ENCODE measurements at places on chromosomes 12 and 14.
A peak's percentile ranks its signal among the peaks of the same experiment; 100 is the strongest.

GRCh38 chr14:35878272-35879150 is 52.4 kb downstream of the BRMS1L start:
- DNase-seq, result peak; percentile 52

GRCh38 chr12:26379777-26380467 is 184.5 kb downstream of the SSPN start:
- no peak for DNase-seq

- DNase-seq, result no peak
These were observed 18.7 kb upstream of the EPYC start for GRCh38 chr12:91023326-91024004.

DNA sequence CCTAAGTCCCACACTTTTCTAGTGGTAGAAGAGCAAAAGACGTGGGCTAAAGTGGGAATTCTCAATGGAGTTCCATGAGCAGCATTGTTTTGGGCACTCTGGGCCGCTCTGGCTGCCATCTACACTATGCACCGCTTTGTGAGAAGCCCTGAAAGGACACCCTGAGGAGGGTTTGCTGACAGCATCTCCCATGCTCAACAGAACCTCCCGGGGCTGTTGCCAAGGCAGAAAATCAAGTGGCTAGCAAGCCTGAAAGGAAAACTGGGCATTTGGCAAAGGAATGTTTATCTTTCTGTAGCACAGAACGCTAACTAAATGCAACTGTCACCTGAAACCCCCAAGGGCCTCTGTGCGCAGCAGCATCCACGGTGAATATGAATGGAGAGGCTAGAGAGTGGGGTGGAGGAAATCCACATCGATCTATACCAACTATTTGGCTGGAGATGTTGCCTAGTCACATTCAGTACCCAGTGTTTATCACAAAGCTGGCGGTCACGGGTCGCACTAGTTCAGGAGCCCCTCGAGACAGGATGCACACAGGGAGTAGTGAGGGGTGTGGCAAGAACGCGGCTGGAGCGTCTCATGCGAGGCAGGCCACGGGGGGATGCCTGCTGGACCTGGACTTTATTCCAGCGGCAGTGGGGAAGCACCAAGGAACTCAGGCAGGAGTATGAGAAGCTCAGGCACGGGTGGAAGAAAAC is 14.2 kb downstream of the APPL2 start:
- no peak for DNase-seq

DNA sequence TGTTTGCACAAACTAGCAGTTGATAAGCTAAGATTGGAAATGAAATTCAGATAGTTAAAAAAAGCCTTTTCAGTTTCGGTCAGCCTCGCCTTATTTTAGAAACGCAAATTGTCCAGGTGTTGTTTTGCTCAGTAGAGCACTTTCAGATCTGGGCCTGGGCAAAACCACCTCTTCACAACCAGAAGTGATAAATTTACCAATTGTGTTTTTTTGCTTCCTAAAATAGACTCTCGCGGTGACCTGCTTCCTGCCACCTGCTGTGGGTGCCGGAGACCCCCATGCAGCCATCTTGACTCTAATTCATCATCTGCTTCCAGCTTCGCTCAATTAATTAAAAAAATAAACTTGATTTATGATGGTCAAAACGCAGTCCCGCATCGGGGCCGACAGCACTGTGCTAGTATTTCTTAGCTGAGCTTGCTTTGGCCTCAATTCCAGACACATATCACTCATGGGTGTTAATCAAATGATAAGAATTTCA is 335.6 kb downstream of the TMEM121 start:
- no peak for DNase-seq

- DNase-seq, result no peak
These were observed 5.4 kb upstream of the KRT2 start for GRCh38 chr12:52657250-52657902.

DNA sequence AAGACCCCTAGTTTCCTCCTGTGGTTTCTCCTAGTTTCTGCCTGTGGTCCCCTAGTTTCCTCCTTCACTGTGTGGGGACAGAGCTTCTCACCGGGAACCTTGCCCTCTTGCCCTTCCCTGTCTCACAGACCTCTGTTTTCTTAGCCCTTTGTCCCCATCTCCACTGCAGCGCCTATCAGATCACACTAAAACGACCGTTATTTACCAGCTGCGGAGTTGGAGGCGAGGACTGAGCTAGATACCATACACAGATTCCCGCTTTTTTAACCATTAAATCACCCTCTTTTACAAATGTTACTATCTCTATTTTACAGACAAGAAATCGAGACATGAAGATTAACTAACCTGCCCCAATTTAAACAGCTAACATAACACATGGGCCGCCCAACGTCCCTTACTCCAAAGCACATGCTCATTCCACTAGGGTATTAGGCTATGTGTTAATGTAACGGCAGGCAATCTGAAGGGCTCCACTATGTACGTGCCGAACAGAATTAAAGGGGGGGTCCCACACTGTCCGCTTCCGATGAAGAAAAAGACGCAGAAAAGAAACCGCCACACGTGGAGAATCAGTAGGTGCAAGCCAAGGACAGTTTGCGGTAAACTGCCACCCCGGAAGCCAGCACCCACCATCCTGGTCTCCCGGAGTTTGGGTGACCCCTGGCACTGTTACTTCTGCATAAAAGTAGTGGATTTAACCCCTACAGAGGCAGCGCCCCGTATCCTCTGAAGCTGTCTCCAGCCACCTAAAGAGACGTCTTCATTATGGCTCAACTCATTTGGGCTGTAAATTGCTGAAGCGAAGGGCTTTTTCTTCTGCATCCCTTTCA is 1.9 kb upstream of the FKBP4 start:
- no peak for DNase-seq

GRCh38 chr14:77738559-77739250 is 22.3 kb downstream of the SNW1 start:
- no peak for DNase-seq

DNA sequence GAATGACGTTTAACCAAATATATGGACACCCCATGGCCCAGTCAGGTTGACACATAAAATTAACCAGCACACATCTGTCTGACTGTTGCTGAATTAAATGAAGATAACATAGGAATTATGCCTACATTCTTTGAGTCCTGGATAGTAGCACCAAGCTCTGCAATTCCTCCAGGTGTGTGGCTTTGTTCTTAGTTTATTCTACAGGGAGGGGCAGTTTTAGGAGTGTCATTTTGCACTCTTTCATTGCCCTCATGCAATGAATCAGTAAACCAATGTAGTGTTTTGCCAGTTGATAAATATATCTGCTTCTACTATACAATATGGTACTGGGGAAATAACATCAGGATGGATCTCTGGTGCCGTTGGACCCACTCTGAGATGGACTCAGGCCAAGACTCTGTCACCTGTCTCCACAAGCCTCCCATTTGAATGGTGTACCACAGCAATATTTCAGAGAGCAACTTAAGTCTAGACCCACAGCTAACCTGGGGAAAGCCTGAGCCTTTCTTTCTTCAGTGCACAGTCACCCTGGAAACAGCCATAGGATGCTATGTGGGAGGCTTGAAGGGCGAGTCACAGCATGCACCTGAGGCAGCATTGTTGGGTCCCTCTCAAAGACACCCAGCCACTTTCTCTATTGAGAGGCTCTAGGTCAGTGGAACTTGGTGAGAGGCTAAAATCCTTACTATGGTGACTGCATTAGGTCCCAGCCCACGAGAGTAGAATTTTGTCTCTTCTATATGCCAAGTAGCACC is 73.2 kb downstream of the ANO4 start:
- no peak for DNase-seq

- DNase-seq, result no peak
These were observed 5.1 kb downstream of the EFS start for GRCh38 chr14:23359722-23360447.

- no peak for DNase-seq
These were observed 19.9 kb upstream of the KRT83 start for GRCh38 chr12:52341066-52341580.

DNA sequence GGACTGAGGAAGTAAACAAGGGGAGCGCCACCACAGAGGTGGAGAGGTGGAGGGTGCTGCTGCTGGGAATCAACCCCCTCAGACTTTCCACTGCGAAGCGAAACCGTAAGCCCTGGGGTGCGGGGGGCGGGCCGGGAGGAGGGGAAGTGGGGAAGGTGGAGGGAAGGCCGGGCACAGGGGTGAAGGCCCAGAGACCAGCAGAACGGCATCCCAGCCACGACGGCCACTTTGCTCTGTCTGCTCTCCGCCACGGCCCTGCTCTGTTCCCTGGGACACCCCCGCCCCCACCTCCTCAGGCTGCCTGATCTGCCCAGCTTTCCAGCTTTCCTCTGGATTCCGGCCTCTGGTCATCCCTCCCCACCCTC is at the start of gene LAG3:
TSS of gene LAG3 (plus strand) at position 190 of the 365 bp plus-strand sequence. CDS start 333 bp downstream, outside the sequence.
- no peak for DNase-seq

- DNase-seq, result no peak
These were observed 26.9 kb downstream of the GOLGA3 start for GRCh38 chr12:132801741-132802140.

- DNase-seq, result no peak
These were observed 1.9 kb downstream of the ADSS1 start for GRCh38 chr14:104725772-104726548.

DNA sequence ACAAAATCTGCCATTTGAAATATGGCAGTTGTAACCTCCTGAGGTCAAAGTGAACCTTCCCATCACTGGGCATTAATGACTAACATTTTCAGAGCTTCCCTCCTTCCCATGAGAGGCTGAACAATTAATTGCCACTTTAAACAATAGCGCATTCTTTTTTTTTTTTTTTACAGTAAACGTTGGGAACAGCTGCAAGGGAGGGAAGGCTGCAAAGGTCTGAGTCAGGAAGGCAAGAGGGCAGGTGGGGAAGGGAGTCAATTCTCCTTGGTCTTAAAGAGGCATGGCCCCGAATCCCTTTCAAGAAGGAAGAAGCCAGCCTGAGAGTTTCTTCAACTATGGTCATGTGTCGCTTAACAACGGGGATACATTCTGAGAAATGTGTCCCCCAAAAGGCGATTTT is 41.0 kb upstream of the PLEKHG3 start:
- DNase-seq, result no peak

DNA sequence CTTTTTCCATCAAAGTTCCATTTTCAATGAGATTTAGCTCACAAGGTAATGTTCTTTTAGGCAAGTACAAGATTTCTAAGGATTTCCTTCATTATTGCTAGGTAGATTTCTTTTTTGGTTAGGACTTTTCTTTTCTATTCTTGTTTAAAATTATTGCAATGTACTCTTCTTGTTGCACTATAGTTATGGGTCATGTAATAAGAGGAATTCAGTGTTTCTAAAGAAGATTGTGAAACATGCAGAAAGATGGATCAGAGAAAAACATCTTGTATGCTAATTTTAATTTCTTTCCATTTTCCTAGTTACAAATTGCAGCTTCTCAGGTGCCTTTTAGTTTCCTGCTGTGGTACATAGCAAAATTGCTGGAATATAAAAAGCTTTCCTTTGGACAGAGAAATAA is 56.1 kb downstream of the BTG1 start:
- no peak for DNase-seq

DNA sequence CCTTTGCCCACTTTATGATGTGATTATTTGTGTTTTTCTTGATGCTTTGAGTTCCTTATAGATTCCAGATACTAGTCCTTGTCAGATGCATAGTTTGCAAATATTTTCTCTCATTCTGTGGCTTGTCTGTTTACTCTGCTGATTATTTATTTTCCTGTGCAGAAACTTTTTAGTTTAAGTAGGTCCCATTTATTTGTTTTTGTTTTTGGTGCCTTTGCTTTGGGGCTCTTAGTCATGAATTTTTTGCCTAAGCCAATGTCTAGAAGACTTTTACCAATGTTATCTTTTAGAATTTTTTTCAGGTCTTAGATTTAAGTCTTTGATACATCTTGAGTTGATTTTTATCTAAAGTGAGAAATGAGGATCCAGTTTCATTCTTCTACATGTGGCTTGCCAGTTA is 667.3 kb downstream of the SLC16A7 start:
- peak; percentile 15 for DNase-seq

GRCh38 chr12:2003676-2004112 is 563 bp downstream of the DCP1B start:
- no peak for DNase-seq

DNA sequence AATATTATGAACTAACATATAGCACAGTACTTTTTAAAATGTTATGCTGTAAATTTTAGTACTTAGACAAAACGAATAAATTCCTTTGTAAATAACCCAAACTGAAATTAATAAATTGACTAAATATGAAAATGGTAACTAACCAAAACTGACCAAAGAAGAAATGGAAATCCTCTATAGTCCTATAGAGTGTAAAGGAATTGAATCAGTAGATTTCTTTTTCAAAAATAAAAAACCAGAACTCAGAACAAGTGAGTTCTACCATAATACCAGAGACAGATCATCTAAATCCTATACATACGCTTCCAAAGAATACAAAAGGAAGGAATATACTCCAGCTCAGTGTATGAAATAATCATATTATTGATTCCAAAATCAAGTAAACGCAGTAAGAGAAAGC is 39.8 kb downstream of the TMPRSS12 start:
- no peak for DNase-seq

DNA sequence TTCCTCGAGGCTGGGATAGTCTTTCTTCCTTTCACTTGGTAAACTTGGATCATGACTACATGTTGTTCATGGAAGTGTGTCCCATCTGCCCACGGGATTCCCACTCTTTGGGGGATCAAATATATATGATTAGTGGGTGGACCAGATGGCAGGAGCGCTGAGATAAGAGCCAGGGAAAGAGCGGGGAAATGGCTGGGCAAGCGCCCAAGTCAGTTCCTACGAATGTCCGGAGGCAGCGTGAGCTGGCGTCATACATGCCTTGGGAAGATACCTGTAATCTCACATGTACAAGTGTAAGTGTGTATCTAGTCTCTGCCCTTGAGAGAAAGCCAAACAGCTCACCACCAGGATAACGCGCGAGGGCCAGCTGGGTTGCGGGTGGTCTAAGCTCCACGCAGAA is 62.3 kb downstream of the FZD10 start:
- no peak for DNase-seq

GRCh38 chr14:73851000-73851399 is 631 bp upstream of the PTGR2 start:
- DNase-seq, result no peak

All from brain pericyte (primary cell).